ENCODE measurements at places on chromosomes 11 and 22.

GRCh38 chr11:15584158-15584557, 469.4 kb downstream of the INSC start:
- DNase-seq = no peak

- DNase-seq = no peak
These were observed 500.8 kb downstream of the INSC start for GRCh38 chr11:15615398-15616096.

GRCh38 chr11:118010738-118011461, 24.7 kb downstream of the IL10RA start:
- no peak for DNase-seq

DNA sequence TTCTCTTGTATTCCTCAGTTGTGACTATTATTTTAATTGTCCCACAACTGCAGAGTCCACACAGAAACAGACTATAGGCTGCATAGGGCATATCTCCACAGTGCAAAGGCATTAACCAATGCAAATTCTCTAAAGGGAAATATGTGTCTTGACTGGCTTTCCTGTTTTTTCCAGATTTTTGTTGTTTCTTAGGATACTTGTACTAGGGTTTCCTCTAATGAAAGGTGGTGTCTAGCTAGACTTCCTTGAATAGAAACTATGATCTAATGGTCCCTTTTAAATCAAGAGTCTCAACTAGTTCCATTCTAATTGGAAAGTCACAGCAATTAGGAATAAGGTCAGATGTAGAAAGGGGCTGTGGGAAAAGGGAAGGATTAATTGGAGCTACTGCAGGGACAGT, 37.6 kb downstream of the SLC36A4 start:
- no peak for DNase-seq

GRCh38 chr11:112057170-112057569, 16.6 kb downstream of the PIH1D2 start:
- DNase-seq = no peak

- no peak for DNase-seq
These were observed 78.7 kb downstream of the COMMD9 start for GRCh38 chr11:36210529-36210928.

- DNase-seq = no peak
These were observed 410.1 kb downstream of the SHANK2 start for GRCh38 chr11:70842256-70842655.

GRCh38 chr11:66070604-66071380, 720 bp downstream of the PACS1 start:
- no peak for DNase-seq

GRCh38 chr11:85596886-85597285, 30.3 kb downstream of the DLG2 start:
- DNase-seq = no peak

- no peak for DNase-seq
These were observed 29.8 kb downstream of the NECTIN1 start for GRCh38 chr11:119699227-119699626.

DNA sequence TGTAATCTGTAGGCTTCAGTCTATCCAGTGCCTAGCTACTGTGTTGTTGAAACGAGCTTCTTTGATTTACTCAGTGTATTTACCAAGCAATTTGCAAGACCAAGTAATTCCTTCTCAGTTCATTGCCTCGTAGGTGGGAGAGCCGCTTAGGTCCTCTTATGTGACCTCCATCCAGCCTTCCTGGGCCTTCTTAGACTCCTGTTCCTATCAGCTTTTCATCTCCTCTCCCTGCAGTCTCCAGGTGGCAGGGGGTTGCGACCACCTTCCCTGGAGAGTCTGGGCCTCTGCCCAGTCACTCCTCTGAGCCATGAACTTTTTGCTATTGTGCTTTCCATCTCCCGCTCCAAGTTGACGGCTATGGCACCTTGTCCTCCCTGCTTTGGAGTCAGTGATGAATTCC, 251.8 kb downstream of the KIRREL3 start:
- DNase-seq = no peak

DNA sequence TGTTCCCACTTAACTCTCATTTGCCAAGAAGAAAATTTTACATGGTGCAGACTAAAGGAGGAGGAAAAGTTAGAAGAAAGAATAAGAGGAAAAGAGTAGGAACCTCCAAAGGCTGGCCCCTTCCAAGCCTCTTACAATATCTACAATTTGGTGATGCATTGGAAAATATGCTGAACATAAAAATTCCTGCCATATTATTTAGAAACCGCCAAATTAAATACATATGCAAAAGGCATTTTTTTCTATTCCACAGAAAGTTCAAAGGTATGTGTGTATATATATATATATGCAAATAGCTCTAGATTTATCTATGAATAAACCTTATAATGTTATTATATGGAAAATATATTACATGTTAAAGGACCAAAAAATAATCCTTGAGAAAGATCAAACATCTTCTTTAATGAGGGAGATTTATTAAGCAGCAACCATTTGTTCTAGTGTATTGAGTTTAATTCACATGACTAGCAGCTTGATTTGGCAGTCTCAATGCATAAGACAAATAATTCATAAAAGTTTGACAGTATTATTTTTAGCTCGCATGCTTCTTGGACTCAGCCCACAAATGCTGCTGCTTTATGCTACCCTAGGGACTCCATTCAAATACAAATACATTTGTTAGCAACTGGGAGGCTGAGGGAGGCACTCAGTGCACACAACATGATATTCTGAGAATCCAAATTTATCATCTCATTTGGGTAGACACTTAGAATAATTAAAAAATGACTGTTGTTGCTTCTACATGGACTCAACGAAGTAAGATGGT, 184.9 kb downstream of the SBF2 start:
- DNase-seq = no peak

GRCh38 chr11:95035316-95035715, 10.3 kb downstream of the KDM4E start:
- DNase-seq = no peak

GRCh38 chr11:7638710-7639642, 34.3 kb downstream of the CYB5R2 start:
- DNase-seq = no peak

- no peak for DNase-seq
These were observed 328.1 kb downstream of the CASP12 start for GRCh38 chr11:104570078-104570701.

GRCh38 chr11:83070731-83071566, 748 bp downstream of the RAB30 start:
- DNase-seq = no peak

DNA sequence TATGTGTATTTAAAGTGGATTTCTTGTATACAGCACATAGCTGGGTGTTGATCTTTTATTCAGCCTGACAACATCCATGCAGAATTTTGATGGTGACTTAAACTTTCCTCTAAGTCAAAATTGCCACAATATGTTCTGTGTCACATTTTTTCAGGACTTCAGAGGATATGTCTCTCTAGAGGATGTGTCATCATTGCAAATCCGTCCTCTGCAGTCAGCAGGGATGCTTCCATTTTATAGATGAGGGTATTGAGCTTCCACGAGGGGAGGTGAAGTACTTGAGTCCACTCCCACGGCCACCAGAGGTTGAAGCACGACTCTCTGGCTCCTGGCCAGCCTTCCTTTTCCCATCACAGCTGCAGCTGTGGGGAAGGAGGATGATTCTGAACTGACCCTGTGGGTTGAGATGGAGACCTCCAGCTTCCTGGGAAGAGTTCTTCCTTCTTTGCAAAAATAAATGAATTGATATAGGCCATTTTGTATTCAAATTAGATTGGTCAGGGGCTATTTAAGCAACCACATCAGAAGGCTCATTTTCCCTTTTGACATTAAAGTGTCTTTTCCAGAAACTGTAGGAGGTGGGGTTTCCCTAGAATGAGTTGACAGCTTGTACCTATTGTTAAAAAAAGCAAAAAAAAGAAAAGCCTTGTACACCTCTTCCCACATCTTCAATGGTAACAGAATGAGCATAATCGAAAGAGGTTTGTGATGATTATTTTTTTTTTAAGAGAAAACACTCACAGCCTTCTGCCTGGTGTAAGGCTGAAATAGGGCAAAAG, 55.2 kb upstream of the MYEOV start:
- no peak for DNase-seq

DNA sequence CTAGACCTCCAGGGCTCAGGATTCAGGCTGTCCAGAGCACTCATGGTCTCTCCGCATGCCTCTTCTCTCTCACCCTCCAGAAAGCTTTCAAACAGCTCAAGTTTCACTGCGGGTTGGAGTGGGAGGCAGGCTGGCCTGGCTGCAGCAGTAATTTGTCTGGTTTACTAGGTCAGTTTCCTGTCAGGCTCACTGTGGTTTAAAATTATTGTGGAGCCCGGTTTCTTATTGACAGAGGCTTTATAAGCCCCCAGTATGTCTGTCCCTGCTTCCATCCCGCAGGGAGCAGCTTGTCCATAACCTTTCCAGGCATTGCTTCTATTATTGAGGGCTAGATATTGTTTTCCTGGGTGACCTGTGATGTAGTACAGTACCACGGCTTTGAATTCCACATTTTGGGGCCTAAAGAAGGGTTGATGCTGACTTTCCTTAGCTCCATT, 235.3 kb upstream of the SORL1-AS1 start:
- DNase-seq = no peak

DNA sequence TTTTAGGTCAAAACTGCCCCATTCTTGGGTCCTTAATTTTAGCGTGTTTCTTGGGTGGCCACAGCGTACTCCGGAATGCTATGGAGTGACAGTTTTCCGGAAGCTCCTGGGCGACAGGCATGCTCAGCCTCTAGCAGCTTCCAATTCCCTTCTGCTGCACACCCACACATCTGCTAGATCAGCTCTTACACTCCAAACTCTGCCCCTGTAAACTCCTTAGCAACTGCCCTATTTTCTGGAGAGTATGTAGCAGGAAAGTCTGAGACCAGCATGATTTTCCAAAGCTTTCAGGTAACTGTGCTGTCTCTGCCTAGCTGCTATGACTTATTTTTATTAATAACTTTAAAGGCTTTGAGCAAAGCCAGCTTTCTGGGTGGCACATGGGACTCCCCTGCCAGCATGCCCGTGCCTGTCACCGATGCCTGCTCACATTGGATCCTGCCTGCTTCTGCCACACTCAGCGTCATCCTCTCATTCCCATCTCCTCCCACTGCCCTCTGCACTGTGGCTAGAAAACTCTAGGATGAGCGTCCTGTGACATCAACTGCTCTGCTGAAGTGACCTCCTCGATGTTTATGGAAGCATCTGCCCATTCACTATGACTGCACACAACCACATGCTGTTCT, 17.3 kb downstream of the TOLLIP start:
- DNase-seq = no peak

GRCh38 chr11:112128483-112129121, 35.3 kb downstream of the IL18 start:
- no peak for DNase-seq

- DNase-seq = no peak
These were observed 5.4 kb upstream of the SORL1 start for GRCh38 chr11:121446752-121447156.

- DNase-seq = no peak
These were observed 26.9 kb upstream of the CBX7 start for GRCh38 chr22:39179401-39179827.

DNA sequence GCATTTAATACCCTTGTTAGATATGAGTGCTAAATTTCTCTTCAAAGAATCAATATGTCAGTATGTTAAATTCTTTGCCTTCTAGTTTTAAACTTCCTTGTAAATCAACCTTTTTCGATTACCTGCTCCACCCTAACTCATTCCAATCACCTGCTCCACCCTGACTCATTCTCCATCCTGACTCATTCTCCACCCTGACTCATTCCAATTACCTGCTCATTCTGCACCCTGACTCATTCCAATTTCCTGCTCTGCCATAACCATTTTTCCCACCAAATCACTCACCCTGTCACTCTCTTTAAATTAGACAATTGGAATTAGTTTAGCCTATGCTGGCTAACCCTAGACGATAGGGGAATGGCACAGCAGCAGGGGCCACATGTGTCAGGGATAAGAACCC, 519.5 kb upstream of the LRRC4C start:
- DNase-seq = no peak

- DNase-seq = no peak
These were observed 555.1 kb downstream of the OPCML start for GRCh38 chr11:132977241-132977640.

DNA sequence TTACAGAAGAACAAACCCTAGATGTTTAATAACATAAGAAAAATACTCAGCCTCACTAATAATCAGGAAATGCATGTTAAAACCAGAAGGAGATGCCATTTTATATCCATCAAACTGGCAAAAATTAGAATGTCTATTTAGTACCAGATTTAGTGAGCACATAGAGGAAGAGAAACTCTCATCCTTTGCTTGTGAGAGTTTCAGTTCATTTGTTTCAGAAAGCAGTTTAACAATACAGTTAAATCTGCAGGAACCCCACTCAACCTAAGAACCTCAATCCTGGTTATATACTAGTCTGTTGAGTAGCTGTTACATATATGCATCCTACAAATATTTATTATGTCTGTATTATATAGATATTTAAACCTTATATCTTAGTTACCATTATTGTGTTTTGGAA, 172.6 kb downstream of the WNT11 start:
- no peak for DNase-seq

GRCh38 chr11:15942936-15943335, 413.4 kb downstream of the SOX6 start:
- no peak for DNase-seq

DNA sequence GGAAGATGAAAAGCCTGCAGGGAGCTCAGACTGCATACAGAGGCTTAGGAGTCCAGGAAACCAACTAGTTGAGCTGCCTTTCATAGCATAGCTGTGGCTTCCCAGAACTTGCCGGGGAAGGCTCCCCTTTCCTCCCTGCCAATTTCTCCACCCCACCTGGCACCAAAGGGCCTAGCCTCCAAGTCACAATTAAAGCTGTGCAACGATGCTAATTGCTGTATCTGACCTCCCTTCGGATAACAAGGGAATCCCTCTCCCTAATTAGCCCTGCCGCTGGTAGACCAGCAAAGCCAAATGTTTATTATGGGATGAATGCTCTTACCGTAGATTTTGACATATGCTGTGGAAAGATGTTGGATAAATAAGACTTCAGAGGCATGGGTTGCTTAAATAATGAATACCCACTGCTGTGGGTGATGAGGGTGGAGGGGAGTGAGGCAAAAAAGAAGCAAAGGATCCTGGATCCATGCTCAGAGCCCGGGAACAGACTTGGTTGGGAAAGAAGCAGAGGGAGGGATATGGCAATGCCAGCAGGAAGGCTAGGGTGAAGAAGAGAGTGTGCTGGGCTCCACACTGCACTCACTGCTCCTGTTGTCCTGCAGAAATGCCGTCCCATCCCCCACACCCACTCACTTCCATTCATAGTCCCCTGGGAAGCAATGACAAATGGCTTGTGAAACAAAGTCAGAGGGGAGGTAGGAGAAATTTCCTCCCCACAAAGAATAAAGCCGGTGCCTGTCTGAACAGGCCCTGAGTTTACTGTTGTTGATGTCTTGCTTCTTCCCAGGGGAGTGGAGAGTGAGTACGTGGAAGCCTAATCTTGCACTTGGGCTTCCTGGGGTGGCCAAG, 608.1 kb upstream of the CADM1 start:
- no peak for DNase-seq

GRCh38 chr11:126583101-126583500, 227.6 kb downstream of the ST3GAL4 start:
- DNase-seq = no peak

GRCh38 chr11:44589301-44589700, 23.8 kb downstream of the CD82 start:
- no peak for DNase-seq
